ENCODE measurements at places on chromosomes 13 and 19.

GRCh38 chr19:2043961-2044708 lies 6.9 kb downstream of the MKNK2 start:
- DNase-seq = no peak

DNA sequence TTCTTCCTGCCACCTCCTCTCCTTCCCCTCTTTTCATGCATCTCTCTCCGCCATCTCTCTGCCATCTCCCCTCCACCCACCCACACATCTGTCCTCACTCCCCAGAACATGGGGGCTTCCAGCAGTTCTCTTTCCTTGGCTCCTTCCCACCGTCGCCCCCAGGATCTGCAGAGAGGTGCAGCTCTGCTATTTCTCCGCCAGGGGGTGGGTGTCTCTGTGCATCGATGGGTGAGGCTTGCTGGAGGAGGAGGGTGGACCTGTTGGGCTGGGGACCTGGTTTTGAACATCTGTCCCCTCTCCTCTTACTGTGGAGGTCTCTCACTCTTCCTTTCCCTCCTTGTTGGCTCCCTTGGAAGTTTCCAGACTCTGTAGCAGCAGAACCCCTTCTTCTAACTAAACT lies 51.7 kb downstream of the MYH14 start:
- DNase-seq = no peak

DNA sequence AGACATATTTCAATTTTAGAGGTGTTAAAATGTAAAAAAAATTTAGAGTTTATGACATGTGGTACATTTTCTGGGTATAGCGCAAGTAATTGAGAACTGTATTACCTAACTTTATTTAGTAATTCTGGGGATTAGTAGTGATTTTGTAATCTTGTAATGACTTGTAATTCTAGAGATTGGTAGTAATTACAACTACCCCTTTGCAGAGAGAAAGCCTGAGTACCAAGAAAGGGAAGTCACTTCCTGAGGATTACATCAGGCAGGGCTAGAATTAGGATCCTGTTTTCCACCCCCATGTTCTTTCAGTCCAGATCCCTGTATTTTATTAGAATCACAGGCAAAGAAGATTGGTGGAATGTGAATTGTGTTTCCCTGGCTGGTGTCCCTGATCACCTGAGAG lies 274.9 kb downstream of the KCNRG start:
- no peak for DNase-seq

DNA sequence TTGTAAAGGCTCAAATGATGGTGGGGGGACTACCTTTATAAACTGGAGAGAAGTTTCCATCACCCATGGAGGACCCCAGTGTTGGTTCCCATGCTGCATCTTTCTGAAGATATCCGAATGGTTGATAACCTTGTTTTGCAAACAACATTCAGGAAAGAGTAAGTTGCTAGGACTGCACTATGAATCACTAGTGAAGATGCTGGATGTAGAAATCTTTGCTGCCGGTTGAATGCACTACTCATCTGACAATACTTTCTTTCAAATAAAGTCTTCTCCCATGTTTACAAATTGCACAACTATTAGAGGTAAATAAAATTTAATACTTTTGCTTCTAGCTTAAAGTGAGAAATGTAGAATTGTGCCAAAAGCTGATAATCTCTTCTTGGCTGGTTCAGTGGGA lies 198.4 kb upstream of the SLITRK6 start:
- no peak for DNase-seq

DNA sequence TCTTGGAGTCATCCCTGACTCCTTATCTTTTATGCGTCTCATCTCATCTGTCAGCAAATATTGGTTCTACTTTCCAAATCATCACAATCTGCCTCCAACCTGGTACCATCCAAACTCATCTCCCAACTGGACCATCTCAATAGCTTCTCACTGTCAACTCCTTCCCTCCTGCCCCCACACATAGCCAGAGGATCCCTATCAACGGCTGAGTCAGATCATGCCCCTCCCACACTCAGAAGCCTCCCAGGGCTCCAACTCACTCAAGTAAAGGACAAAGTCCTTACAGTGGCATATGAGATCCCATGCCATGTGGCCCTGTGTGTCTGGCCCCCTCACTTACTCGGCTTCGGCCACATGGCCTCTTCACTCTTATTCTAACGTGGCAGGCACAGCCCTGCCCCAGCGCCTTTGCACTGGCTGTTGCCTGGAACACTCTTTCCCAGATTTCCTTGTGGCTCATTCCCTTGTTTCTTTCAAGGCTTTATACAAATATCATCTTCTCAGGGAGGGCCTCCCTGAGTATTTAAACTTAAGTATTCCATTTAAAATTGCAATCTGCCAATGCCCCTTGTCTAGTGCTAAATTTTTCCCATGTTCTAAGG lies 4.3 kb downstream of the SPRED3 start:
- DNase-seq = no peak

Data from NCI-H146 (cell line).